Ovary (tissue), 10 donors: ENCODE measurements at places on chromosomes 3 and 15.

DNA sequence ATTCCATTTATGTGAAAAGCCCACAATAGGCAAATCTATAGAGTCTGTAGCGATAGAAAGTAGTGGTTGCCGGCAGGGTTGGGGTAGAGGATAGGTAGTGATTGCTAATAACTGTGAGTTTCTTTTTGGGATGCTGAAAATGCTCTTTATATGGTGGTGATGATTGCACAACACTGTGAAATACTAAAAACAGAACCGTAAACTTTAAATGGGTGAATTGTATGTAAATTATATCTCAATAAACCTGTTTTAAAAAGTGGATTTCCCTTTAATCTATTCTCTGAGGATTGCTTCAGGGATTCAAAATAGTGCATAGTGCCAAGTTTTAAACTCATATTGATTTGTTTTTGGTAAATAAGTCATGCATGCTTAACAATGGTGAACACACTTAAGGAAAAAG is 140.2 kb downstream of the LPP start:
- no peak for DNase-seq

- no peak for DNase-seq
These were observed 408.2 kb upstream of the RASGRP1 start for GRCh38 chr15:38972831-38973230.

- DNase-seq = no peak
These were observed 87.0 kb upstream of the STT3B start for GRCh38 chr3:31445701-31446100.

DNA sequence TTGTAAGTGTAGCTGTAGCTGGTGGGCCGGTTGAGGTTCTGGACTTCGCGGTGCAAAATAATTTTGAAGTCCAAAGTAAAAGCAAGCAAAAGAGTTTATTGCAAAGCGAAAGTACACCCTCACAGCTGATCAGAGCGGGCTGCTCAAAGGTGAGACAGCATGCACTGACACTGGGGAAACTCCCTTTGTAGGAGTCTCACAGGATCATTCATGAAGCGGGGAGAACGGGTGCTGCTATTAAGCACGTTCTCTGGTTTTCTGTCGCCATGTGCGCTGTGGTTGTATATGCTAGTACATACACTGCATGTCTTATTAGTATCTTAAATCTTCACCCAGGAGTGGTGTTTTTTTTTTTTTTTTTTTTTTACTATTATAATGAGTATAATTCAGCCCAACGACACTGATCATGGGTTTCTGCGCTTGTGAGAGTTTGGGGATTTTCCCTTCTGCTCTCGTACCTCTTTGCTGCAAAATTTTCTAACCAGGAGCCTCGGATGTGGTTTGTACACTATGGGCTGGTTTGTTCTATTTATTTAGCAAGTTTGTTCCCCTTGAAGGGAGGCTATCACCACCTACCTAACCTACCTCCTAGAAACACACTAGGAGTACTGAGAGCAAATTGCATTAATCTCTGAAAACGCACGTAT is 1.4 kb upstream of the AP4E1 start:
- no peak for DNase-seq

DNA sequence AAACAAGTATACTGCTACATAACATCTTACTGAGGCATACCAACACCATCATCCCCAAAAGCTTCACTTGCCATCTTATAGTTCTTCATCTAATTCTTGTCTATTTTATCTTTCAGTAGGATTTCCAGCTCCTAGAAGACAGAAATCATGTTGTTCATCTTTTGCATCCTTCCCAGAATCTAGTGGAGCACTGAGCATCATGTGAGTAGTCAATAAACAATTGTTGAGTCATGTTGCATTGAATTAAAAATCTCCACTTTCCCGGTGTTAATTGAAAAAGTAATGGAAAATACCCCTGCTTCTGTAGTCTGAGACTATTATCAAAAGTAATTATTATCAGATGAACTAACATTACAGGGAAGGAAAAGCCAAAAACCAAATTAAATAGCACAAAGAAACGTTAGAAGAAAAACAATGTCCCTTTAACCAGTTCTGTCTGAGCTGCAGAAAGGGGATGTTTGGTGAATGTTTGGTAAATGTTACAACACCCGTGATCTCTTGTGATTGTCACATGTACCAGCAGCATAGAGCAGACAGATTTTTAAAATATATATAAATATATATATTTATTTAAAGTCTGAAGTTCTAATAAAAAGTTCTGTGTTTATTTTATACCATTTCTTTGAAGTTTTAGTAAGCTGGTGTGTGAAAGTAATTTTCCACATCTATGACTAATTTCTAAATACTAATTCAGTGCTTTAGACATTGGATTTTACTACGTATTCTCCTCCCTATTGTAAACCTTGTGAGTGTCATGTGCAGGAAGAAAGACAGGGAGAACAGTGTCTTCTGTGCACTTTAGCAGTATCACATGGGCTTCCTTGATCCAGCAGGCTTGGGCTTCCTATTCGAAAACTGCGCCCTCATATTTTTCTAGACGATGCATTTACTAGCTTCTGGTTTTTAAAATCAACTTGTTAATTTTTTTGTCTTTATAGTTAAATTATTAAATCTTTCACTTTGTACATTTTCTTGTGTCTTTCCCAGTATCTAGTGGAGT is 85.6 kb downstream of the RAP2B start:
- no peak for DNase-seq

- DNase-seq = no peak
These were observed 248.8 kb upstream of the CDIN1 start for GRCh38 chr15:36330598-36330997.

GRCh38 chr15:27119695-27120266 is 148.8 kb downstream of the GABRG3 start:
- no peak for DNase-seq

DNA sequence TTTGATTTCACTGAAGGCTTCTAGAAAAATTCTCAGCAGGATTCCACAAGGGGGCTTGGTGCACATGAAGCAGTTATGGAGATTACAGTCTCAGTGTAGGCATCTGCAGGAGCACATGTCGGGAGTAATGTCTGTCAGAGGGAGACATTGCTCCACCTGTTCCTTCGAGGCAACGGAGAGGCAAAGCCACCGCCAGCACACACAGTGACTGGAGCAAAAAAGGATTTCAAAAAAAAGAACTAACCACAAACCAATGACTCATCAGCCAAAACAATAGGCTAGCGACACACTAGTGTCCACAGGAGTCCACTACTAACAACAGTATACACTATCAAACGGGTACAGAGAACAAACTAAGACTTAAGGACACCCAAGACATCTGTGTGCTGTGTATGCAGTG is 68.9 kb downstream of the NPTN start:
- DNase-seq = no peak
